ENCODE measurements at places on chromosomes 7 and 10.

DNA sequence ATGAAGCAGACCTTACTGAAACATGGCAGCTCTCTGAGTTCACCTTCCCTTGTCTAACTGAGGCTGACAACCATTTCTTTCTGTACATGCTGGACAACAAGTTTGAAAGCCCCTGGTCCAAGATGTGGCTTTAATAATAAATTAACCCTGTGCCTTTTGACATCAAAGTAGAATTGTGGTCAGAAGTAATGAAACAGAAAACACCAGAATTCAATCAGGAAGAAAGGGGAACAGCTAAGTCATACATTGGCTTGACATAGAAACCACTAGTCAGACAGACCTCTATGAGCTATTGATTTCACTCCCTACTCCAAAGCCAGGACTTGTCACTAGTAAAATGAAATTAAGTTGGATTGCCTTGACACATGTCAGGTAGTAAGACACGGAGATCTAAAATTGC is 175.2 kb upstream of the ASAH2 start:
- peaks cover 20% of the 10 kb centered on the region for H3K36me3 ChIP-seq
- no peak overlapping the region for H3K27ac ChIP-seq
- peaks cover 18% of the 10 kb centered on the region for H3K4me1 ChIP-seq
- DNase-seq, result no peak
- H3K27me3 ChIP-seq, result no peaks in the 10 kb centered on the region
- H3K4me3 ChIP-seq, result no peak overlapping the region

DNA sequence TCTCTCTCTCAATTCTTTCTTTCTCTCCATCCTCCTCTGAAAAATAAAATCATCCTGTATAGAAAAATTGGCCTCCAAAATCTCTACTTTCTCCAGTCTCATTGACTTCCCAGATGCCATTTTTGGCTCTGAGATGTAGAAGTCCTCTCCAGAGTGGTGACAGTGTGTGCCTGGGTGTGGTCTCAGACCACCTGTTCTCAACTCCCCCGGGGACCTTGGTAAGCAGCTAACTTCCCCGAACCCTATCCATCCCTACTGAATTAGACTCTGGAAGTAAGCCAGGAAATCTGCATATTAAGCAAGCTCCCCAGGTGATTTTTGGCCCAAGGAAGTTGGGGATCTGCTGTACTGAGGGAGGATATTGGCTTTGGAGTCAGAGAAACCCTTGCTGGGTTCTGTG is 120.5 kb downstream of the WDR11 start:
- no peaks in the 10 kb centered on the region for H3K4me1 ChIP-seq
- no peak overlapping the region for H3K4me3 ChIP-seq
- H3K27me3 ChIP-seq, result peaks cover 12% of the 10 kb centered on the region
- DNase-seq, result no peak
- no peak overlapping the region for H3K27ac ChIP-seq

- peaks cover 18% of the 10 kb centered on the region for H3K4me1 ChIP-seq
- no peaks in the 10 kb centered on the region for H3K36me3 ChIP-seq
- peaks cover 35% of the 10 kb centered on the region for H3K27me3 ChIP-seq
- H3K27ac ChIP-seq, result peak overlapping the region; percentile 24
- no peak for DNase-seq
Observed at GRCh38 chr7:27203964-27204594, 4.2 kb upstream of the HOXA13 start.

DNA sequence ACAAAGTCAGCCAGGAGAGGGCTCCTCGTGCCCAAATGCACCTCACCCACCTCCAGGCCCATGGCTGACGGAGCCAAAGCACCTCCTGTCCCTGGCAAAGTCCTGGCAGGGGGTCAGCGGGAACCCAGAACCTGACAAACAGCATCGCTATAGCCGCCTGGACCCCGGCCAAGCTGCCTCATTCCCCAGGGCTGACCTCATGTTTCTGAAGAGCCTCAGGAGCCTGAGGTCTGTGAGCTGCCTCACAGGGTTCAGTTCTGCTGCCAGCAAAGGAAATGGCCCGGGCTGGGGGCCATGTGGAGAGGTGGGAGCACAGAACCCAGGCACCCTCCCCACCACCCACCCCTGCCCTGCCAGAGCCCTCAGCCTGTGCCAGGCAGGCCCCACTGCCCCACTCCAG is 4.2 kb upstream of the NANOS1 start:
- H3K36me3 ChIP-seq, result no peaks in the 10 kb centered on the region
- H3K4me1 ChIP-seq, result peaks cover 6% of the 10 kb centered on the region
- no peak overlapping the region for H3K4me3 ChIP-seq
- peaks cover 5% of the 10 kb centered on the region for H3K27me3 ChIP-seq
- no peak overlapping the region for H3K27ac ChIP-seq
- DNase-seq, result no peak

All from memory B cell (primary cell).